NCI-H2107 (cell line): ENCODE measurements at places on chromosomes 1 and 21.

DNA sequence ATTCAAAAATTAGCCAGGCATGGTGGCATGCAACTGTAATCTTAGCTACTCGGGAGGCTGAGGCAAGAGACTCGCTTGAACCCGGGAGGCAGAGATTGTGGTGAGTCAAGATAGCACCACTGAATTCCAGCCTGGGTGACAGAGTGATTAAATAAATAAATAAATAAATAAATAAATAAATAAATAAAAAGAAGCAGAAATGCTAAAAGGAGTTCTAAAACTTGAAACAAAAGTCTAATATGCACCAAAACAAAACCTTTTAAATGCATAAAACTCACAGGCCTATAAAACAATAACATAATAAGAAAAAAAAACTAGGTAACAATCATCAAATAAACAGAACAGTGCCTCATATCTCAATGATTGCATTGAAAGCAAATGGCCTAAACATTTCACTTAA, 1458.9 kb downstream of the AMY1C start:
- no peak for DNase-seq

GRCh38 chr1:189899686-189900425, 577.8 kb downstream of the BRINP3 start:
- no peak for DNase-seq

GRCh38 chr1:245388687-245389086, 233.9 kb downstream of the KIF26B start:
- DNase-seq: no peak

- no peak for DNase-seq
Observed at GRCh38 chr1:12408662-12409061, 178.8 kb downstream of the VPS13D start.

- DNase-seq: no peak
Observed at GRCh38 chr1:196059210-196059609, 549.0 kb downstream of the KCNT2 start.

- DNase-seq: no peak
Observed at GRCh38 chr1:62426237-62426636, 10.6 kb upstream of the USP1 start.

DNA sequence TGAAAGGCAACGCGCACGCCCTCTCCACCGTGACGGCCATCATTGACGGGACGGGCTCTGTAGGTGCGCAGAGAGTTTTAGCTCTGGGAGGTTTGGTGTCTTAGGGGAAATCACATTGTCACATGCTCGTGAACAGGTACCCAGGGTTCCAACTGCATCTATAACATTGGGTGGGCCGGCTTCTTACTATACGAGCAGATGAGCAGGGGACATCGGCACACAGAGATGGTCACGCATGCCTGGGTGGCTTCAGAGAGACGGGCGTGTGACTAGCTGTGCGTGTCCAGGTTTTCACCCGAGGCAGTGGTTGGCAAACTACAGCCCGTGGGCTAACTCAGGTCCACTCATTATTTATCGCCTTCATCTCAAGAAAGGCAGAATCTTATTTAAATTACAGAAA, 54.7 kb downstream of the SLC37A1 start:
- no peak for DNase-seq

DNA sequence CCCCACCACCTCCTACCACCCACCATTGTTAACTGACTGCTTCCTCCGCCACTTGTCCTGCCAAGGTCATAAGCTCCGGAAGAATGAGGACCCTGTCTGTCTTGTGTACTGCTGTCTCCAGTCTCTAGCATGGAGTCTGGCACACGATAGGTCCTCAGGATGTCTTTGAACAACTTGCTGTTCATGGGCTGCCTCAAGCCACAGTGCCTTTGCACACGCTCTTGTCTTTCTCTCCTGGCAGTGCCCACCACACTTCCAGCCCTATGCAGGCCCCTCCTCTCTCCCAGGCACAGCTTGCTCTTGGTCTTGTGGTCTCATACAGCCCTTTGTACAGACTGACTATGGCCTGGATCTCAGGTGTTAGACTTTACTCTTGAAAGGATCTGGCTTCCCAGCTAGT, 97.6 kb downstream of the ARHGEF10L start:
- no peak for DNase-seq

GRCh38 chr1:178928976-178929375, 58.1 kb upstream of the ANGPTL1 start:
- no peak for DNase-seq

DNA sequence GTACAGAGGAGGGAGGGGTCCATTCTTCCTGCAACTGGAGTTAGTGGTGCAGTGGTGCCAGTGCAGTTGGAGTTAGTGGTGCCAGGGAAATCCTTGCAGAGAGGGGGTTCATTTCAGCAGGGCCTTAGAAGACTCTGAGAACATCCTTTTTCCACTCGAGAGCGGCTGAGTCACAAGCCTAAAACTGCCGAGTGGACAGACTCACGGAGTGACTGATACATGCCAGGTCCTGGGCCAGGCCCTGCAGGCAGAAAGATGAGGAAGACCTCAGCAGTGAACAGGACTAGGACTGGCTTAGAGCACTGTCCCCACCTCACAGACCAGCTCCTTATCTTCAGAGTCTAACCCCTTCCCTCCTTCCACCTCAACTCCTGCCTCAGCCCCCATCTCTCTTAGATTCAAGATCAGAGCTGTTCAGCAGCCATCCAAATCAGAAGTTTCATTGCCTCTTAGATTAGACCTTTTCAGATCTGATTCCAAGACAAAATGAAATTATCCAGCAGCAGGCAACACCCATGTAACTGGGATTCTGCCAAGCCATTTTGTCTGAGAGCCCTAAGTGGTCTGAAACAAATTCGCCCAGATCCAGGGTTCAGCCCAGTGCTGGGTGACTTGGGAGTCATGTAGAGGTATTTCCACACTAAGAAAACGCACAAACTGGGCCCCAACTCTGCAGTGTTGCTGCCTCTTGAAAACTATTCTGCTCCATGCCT, 12.7 kb upstream of the IKBKE start:
- no peak for DNase-seq
